ENCODE measurements at places on chromosomes 2 and 18.

GRCh38 chr2:171902840-171903420 is 8.9 kb upstream of the SLC25A12 start:
- no peak for DNase-seq

- DNase-seq = no peak
Observed at GRCh38 chr2:114113518-114113917, 223.6 kb downstream of the ACTR3 start.

GRCh38 chr2:195406886-195407603 is 250.0 kb upstream of the SLC39A10 start:
- no peak for DNase-seq

DNA sequence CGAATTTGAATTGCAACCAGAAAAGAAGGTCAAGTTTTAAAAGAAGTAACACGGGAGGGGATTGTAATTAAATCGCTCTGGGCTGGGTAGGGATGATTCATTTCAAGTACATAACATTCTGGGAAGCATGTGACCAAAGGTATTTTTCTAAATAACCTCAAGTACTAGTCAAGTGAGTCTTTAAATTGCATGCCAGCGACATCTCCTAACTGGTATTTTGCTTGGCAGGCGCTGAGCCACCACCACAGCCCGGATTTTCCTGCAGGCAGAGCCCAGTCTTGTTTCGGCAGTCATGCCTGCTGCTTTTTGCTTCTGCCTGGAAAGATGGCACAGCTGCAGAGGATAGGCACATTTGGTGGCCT is 33.7 kb upstream of the NPAS2 start:
- peak; percentile 93 for DNase-seq

GRCh38 chr2:169664600-169664977 is 29.6 kb downstream of the CFAP210 start:
- no peak for DNase-seq

- DNase-seq = no peak
Observed at GRCh38 chr2:42072349-42073118, 24.7 kb downstream of the PKDCC start.

DNA sequence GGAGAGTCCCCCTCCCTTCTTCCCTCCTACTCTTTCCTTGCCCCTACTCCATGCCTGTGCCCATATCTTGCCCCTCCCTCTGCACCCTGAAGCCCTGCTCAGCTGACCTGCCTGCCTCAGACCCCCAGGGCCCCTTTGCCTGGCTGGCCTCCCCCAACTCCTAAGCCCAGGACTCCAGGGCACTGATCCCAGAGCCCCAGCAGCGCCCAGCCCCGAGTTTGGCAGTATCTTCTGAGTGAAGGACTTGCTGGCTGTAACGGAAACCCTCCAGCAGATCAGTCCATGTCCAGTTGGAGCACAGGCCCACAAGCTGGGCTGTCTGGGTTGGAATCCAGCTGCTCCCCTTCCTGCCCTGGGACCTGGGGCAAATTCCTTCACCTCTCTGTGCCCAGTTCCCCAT is 46.0 kb downstream of the MCFD2 start:
- no peak for DNase-seq

GRCh38 chr2:23628926-23629771 is 244.2 kb downstream of the KLHL29 start:
- DNase-seq = no peak

GRCh38 chr18:48674758-48675351 is 136.0 kb downstream of the CTIF start:
- no peak for DNase-seq

- no peak for DNase-seq
Observed at GRCh38 chr18:60189856-60190255, 182.7 kb downstream of the MC4R start.

GRCh38 chr2:196315388-196316049 is 144.1 kb upstream of the STK17B start:
- DNase-seq = peak; percentile 67

DNA sequence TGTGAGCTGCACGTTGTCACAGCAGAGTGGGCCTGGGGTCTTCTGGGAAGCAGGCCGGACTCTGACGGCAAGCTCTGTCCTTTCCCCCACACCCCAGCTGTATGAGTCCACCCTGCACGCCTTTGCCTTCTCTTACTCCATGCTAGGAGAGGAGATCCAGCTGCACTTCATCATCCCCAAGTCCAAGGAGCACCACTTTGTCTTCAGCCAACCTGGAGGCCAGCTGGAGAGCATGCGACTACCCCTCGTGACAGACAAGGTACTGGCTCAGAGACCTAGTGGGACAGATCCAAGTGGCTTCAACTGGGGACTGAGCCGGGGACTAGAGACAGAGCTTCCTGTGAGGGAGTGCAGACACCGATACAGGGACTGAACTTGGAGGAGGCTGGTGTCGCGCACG is 40.1 kb downstream of the NTSR2 start:
- no peak for DNase-seq

GRCh38 chr18:76544511-76545345 is 49.7 kb upstream of the ZNF516 start:
- DNase-seq = peak; percentile 32

- no peak for DNase-seq
Observed at GRCh38 chr2:71530211-71530610, 76.8 kb downstream of the DYSF start.

DNA sequence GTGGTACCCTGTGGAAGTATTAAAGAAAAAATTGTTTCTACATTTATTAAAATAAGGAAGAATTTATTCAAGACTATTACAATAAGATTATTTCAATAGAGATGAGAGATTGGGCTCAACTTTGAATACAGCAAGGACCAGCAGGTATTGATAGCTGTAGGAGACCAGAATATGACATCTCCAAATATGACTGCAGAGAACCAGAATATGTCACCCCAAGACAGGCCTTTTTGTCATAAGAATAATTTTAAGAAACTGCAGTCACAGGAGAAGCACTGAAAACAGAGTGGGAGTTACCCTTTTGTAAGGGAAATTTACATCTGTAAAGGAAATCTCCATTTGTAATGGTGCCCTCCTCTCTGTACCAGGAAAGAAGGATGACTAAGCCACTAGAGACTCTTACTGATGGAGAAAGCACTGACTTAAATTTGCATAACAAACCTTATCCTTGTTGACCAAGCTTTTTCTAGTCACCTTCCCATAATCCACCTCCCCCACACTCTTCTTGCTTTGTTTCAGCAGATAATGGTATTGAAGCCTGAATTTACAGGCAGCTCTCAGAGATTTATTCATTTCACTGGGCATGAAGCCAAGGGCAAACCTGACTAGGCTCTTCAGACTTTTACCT is 145.1 kb upstream of the RMP24 start:
- peak; percentile 79 for DNase-seq

DNA sequence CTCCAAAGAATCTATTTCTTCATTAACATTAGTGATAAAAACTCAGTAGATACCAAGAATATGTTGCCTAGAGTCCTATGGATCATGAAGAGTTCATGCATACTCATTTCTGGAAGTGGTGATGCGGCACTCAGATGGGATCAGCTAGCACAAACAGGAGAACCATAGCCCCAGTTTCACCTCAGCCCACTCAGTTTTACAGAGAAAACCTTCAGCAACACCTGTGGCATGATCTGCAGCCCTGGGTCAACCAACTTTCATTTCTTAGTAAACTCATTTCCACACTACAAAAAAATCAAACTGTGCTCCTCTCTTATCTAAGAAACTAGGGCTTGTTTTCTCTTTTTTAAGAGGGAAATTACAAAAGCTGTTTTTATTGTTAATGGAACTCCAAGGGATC is 569.4 kb downstream of the CCDC85A start:
- DNase-seq = no peak

- DNase-seq = no peak
Observed at GRCh38 chr2:118124288-118124891, 36.1 kb downstream of the INSIG2 start.

DNA sequence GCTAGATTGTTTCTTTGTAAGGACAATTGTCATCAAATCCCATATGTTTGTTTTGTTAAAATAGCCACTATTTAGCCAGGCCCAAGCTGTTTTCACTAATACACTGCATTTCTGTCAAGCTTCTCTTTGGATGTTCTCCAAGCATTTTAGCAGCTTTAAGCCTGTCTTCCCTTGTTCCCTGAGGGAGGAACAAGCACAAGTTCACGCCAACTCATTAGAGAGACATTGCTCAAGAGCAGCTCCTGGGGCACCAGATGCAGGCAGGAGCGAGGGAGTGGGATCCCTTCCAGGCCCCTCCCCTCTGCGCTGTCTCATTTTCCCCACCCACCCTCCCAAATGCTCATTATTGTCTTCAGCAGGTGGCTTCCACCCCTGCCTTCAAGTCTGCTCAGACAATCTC is 32.6 kb upstream of the PPP3R1 start:
- peak; percentile 72 for DNase-seq

Measured in epithelial cell of esophagus (primary cell).